Left lobe of liver (tissue), 2 donors: ENCODE measurements at places on chromosomes 1 and 21. TPM values are rescaled to one million over a fixed set of nuclear protein-coding genes. Genes with fewer than 3 reads are reported as not detected.

GRCh38 chr1:28812669-28813468, 899 bp downstream of the OPRD1 start:
- DNase-seq = no peak

- DNase-seq = no peak
These were observed 35.7 kb downstream of the ATP2B4 start for GRCh38 chr1:203662360-203662759.

The PKLR gene
- total RNA-seq = 109 TPM

DNA sequence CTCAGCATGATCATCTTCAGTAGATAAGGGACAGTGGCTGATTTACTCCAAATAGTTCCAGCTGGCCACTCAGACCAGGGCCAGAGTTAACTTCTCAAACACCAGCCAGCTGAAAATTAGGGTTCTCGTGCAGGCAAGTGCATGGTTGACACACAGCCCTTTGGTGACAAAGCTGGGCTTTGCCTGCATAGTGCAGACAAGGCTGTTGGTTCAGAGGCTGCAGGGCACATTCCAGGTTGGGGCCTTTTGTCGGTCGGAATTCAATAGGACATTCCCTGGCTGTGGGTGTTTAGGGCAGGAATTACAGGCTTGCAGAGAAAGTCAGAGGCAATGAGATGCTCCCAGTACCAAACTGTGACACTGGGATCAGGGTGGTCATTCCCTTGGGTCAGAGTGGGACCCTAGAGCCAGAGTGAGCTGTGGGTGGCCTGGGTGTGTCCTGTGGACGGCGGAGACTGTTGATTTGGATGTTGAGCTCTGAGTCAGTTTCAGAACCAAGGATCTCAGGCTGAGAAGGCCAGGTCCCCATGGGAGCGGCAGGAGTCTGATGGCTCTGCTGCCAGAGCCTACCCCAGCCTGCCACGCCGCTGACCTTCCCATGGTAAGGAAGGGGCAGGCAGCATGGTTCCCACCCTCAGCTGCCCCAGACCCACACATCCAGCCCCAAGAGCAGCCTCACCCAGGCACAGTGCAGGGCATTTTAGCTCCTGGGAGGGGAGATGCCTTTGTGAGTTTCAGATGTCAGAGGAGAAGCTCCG, 56.2 kb downstream of the STUM start:
- DNase-seq = no peak

The CD52 gene
- 3.0 TPM for total RNA-seq

The KRTAP21-1 gene
- not detected for total RNA-seq
